Urinary bladder (tissue), 4 donors: ENCODE measurements at places on chromosomes 5 and 9. TPM values are rescaled to one million over a fixed set of nuclear protein-coding genes. Genes with fewer than 3 reads are reported as not detected.

Gene FAM221B
- total RNA-seq, result 0.21 TPM

Gene OCLN
- 18.2 TPM for total RNA-seq

Gene PCDHA9
- total RNA-seq, result 0.90 TPM

Gene SLC27A4
- total RNA-seq, result 8.1 TPM

Gene IL4
- total RNA-seq, result not detected

Gene PTGR1
- total RNA-seq, result 60.1 TPM

Gene STK32A
- total RNA-seq, result 7.8 TPM

Gene ERAP2
- total RNA-seq, result 53.2 TPM

Gene GABRA1
- total RNA-seq, result 0.21 TPM

Gene SPEF2
- total RNA-seq, result 30.0 TPM

Gene NIPAL4
- total RNA-seq, result 5.0 TPM

Gene PIK3R1
- 128 TPM for total RNA-seq

Gene RMI1
- 17.5 TPM for total RNA-seq

Gene RNF208
- total RNA-seq, result not detected

Gene STPG3
- not detected for total RNA-seq

Gene CBY3
- not detected for total RNA-seq

Gene SNX18
- total RNA-seq, result 43.6 TPM

DNA sequence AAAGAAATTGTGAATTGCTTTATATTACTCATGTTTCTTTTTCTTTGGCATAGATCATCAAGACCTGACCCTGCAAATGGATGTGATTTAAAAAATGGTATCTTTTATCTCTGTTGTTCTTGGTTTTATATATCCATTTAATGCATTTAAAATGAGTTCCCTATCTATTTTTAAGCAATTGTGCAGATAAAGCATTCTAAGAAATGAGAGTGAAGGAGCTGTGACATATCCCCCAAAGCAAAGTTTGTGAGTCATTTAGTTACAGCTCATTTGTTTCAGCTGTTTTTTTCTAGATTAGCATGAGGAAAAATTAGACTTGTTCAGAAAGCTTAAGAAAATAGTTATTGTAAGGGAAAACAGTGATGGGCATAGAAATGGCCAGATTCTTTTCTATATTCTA is 7.6 kb upstream of the ELOVL7 start:
- DNase-seq, result no peak

GRCh38 chr5:999032-999501 is 9.5 kb upstream of the NKD2 start:
- DNase-seq, result no peak

DNA sequence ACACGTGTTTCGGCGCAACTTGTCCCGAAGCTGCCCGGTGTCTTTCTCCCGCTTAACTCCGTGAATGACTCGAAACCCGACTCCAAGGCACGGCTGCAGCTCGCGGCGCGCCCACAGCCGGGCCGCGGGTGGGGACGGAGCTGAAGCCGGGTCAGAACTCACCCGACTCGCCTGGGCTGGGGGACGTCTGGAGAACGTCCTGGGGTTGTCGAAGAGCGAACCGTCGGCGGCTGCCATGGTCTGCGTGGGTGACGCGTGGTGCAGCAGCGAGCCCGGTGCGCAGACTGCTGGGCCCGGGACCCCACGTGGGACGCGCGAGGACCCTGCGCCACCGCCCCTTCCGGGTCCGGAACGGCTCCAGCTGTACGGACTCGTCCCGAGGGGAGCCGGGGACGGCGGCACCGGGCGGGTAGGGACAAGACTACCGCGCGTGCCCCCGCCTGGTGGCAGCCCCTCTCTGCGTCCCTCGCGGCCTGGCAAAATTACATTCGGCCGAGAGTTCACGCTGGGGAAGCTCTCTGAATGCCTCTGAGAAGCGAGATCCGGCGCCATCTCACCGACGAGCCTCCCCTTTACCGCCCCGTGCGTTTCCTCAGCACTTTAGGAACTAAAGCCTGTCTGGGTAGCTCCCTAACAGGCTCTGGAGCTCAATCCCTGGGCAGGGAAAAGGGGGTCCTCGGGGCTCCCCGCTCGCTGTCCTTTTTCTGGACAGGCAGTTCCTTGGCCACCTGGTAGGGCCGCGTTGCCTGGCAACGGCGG is at the start of gene DDX31:
Gene DDX31 (minus strand): TSS at position 286 of the 759 bp plus-strand sequence. CDS start 49 bp downstream, at position 237.
- DNase-seq, result peak; percentile 62

GRCh38 chr9:89021154-89021803 is 30.0 kb downstream of the S1PR3 start:
- no peak for DNase-seq

- no peak for DNase-seq
Observed at GRCh38 chr5:134116789-134117761, 2.6 kb downstream of the TCF7 start.

- DNase-seq, result no peak
Observed at GRCh38 chr5:11012295-11012694, 251.3 kb upstream of the DAP start.

GRCh38 chr9:105389796-105390195 is 58.0 kb upstream of the FSD1L start:
- no peak for DNase-seq

GRCh38 chr5:91556-92263 is at the start of gene PLEKHG4B:
Gene PLEKHG4B, plus strand, starts transcription at chr5:92168. Its CDS starts 64 bp downstream, at chr5:92232.
- DNase-seq, result no peak

DNA sequence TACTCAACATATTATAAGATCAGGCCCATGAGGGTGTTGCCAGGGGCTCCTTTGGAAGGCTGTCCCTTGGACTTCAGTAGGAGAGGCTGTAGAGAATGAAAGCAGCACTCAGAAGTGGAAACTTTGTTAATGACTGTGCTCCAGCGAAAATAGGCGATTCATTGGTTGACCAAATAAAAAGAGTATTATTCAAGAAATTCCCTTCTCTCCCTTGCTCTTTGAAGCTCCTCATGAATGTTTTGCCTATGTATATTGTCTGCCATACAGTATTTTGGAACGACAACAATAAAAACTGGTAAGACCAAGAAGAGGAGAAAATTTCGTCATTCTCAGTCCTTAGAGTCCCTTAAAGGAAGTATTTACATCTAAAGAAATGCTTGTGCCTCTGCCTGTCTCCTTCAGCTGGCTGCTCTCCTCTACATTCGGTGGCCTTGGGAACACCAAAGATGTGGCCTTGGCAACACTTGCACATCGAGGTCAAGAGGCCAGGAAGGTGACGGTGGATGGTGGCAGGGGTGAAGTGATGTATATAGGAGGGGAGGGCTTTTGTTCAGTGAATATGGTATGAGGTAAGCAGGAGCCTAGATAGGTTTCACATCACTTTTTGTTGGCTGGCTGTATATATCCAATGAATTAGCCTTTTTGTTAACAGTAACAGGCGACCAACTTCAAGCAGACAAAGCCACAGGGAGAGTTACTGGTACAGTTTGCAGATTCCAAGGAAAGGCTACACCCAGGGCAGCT is 95.0 kb upstream of the ACTBL2 start:
- DNase-seq, result no peak

DNA sequence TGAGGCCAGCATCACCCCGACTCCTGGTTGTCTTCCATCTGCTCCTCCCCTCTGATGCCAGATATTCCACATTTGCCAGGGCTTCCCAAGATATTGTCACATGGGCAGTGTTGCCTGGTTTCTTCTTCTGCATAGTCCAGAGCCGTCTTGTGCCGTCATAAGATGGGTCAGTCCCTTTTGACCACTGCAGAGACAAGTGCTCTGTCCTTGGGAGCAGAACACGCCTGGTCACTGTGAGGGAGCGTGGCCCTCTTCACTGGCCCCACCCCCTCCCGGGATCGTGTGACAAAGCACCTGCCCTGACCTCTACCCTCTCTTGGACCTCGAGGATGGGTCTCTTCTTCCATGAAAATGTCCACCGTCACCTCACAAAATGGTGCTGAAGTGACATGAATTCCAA is 41.6 kb downstream of the UBE2QL1 start:
- DNase-seq, result no peak

GRCh38 chr9:34382054-34382453 is 5.4 kb upstream of the MYORG start:
- DNase-seq, result no peak

GRCh38 chr9:75823151-75823550 is 67.3 kb upstream of the PCSK5 start:
- no peak for DNase-seq

GRCh38 chr9:94054716-94055115 is 29.5 kb upstream of the PTPDC1 start:
- no peak for DNase-seq

DNA sequence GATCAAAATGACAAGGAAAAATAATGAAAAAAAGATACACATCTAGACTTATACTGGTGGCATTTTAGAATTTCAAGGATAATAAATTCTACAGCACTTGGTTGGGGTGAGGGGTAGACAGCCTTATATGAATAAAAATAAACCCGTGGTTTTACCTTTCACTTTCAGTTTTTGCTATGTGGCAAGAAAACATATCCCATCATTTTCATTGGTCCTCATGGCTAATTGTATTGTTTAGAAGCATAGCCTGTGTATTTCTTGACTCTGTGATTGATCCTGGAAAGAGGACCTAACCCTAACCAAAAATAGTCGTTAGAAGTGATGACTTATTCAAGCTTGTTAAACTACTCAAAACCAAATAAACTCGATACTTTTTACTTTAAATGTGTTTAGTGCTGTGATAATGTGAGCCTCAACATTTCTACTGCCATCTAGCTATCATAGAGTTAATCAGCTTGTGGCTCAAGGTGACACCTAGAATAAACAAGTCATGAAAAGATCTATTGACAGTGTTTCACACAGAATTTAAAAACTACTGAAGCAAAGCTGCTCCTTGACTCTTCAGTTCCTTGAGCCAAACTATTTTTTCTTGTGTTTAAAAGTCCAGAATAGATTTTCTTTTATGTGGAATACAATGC is 153.3 kb upstream of the IZUMO3 start:
- no peak for DNase-seq

DNA sequence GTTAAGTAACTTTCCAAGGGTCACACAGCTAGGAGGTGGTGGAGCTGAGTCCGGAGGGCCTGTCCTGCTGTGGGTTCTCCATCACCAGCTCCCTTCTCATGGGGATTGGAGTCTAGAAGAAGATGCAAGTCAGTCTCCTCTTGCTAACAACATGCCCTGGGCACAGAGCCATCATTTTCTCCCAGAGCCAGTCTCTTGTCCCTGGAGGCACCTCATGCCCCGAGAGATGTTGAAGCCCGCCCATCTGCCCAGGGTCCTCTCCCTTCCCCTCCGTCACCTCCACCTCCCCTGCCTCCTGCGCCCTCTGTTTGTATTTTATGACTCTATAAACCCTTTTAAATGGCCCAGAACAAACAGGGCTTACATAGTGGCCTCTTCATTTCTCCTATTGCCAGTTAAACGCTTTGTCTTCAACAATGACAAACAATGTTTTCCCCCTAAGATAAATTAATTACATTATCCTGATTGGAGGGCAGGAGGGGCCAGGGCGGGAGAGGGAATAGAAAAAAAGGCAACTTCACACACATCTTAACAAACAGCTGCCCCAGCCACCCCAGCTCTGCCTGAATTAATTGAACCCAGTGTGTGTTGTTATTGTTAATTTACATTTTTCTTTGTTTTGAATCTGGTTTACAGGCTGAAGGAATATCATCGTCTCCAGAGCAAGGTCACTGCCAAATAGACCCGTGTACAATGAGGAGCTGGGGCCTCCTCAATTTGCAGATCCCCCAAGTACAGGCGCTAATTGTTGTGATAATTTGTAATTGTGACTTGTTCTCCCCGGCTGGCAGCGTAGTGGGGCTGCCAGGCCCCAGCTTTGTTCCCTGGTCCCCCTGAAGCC is 55.8 kb downstream of the ASS1 start:
- no peak for DNase-seq

DNA sequence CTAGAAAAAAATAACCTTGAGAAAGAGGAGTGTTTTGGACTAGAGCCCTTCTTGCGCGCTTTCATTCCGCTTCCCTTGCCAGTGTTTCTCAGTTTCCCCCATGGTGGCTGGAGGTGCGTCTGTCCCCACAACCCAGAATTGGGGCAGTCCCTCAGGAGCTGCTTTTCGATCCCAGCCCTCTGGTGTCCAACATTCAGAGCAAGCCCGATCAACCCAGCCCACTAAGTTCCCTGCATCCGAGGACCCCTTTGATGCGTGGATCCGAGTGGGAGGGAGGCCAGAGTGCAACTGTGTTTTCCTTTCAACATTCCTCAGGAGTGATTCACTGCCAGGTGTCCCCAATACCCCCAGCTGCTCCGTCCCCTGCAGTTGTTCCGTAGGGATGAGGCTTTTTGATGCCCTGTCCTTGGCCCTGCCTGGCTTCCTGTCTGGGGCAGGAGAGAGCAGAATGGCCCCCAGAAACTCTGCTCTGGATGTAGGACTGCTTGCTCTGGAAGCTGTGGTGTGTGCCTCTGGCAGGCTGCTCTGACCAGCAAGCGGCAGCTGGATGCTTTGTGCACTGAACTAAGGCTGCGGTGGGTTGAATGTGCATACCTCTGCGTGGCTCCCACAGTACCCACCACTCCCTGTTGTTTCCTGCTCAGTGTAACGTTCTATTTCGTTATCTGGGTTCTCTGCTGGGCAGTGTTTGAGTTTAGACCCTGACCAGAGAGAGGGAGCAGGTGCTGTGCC is 117.5 kb downstream of the BOD1 start:
- no peak for DNase-seq

GRCh38 chr9:29214154-29214689 is 1640.9 kb upstream of the C9orf72 start:
- no peak for DNase-seq

DNA sequence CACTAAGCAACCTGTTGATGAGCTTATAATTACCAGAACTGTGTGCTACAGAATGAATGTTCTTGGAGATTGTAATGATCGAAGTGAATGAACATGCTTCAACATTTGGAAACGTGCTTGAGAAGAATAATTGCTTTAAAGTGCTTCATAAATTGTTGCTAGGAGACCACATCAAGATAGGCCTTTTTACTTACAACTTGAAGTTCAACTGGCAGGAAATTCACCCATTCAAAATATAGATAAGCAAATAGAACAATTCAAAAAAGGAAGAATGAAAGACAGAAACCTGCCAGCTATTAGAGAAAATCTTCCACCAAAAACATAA is 38.0 kb upstream of the SLC44A1 start:
- no peak for DNase-seq

- DNase-seq, result no peak
Observed at GRCh38 chr5:107724642-107725041, 53.9 kb upstream of the EFNA5 start.

- DNase-seq, result no peak
Observed at GRCh38 chr9:105978826-105979225, 284.5 kb downstream of the TMEM38B start.

DNA sequence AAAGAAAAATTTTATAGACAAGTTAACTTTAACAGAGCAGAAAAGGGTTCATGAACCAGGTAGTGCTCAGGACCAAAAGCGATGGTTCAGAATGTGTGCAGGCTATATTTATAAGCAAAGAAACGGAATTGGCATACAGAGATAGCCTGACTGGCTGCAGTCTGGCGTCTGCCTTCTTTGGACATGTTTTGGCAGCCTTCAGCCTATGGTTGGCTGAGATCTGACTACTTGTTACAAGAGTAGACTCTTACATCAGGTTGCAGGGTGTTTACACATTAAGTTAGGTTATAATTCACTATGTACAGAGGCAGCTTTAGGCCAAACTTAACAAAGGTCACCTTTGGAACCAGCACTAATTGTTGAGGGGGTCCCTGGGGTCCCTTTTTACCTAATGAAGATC is 7.0 kb downstream of the NOP16 start:
- DNase-seq, result no peak

- DNase-seq, result no peak
Observed at GRCh38 chr5:150195736-150196485, 6.0 kb downstream of the SLC6A7 start.

- no peak for DNase-seq
Observed at GRCh38 chr5:107670932-107671741, at the start of gene EFNA5. Gene EFNA5, minus strand, starts transcription at chr5:107670937.
